ENCODE measurements at places on chromosomes 2 and 18. TPM values are rescaled to one million over a fixed set of nuclear protein-coding genes. Genes with fewer than 3 reads are reported as not detected.

DNA sequence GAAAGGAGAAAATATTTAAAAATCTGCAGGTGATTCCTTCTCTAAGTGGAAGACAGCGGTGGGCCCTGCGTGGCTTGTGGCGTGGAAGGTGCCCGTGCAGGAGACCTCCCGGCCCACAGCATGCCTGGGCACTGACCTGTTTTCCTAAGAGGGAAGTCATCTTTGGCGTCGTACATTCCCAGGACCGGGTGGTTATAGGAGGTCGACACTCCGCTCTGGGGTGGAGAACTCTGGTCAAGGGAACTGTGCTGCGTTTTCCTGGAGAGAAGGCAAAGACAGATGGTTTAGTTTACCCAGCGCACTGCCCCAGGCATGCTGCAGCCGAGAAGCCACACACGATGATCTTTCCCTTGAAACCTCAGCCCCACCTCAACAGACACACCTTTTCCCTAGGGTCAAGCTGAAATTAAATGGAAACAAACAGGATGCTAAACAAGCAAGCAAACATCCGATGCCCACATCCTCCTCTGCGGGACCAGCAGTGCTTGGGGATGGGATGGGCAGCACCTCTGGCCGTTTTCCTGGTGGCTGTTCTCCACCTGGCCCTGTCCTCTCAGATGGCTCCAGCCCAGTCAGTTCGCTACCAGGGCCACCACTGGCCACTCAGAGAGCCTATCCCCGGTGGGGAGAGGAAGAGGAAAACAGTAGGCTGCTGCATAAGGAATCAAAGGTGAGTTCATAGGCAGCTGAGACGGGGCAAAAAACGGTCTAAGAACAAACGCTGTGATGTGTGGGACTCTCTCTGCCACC, 244.1 kb downstream of the HDAC4 start:
- DNase-seq, result no peak

CNDP1 gene
- 6.2 TPM for polyA plus RNA-seq

LIPT1 gene
- polyA plus RNA-seq, result 10.3 TPM

ZNF521 gene
- 3.9 TPM for polyA plus RNA-seq
